Epithelial cell of proximal tubule (primary cell): ENCODE measurements at places on chromosomes 4 and X. TPM values are rescaled to one million over a fixed set of nuclear protein-coding genes. Genes with fewer than 3 reads are reported as not detected.

MAGEB2 gene
- total RNA-seq: not detected in 2 replicates

RPS3A gene
- 3,250 and 3,667 TPM in 2 replicates for total RNA-seq

CT47B1 gene
- total RNA-seq: not detected in 2 replicates

FGF5 gene
- 2.3 and 5.8 TPM in 2 replicates for total RNA-seq

NSUN7 gene
- total RNA-seq: 3.3 and 4.6 TPM in 2 replicates

KCNIP4 gene
- 0.17 and 0.80 TPM in 2 replicates for total RNA-seq

KIF4A gene
- 26.8 and 28.6 TPM in 2 replicates for total RNA-seq

DKK2 gene
- 0.40 and 0.94 TPM in 2 replicates for total RNA-seq

MGAT4D gene
- total RNA-seq: not detected in 2 replicates

NCBP2L gene
- not detected in 2 replicates for total RNA-seq

GAGE12J gene
- total RNA-seq: not detected in 2 replicates

FAM184B gene
- total RNA-seq: 0.07 and 0.17 TPM in 2 replicates

OPRPN gene
- not detected in 2 replicates for total RNA-seq

- DNase-seq: no peak
Measured at GRCh38 chrX:54894159-54894558, 26.5 kb upstream of the TRO start.

- DNase-seq: no peak
Measured at GRCh38 chrX:37348231-37348970, 763 bp upstream of the PRRG1 start.

GRCh38 chr4:76651616-76652015 is 216.6 kb downstream of the SHROOM3 start:
- no peak for DNase-seq

- no peak for DNase-seq
Measured at GRCh38 chr4:87886083-87886482, 53.3 kb downstream of the MEPE start.

GRCh38 chr4:150126864-150127203 is 48.6 kb downstream of the DCLK2 start:
- DNase-seq: no peak

GRCh38 chr4:60579335-60579734 is 620.8 kb upstream of the ADGRL3 start:
- DNase-seq: no peak

GRCh38 chr4:75457365-75457764 is 56.8 kb downstream of the RCHY1 start:
- no peak for DNase-seq

GRCh38 chr4:138405934-138406567 is 163.9 kb upstream of the SLC7A11 start:
- no peak for DNase-seq

GRCh38 chr4:112664611-112665010 is 27.7 kb downstream of the LARP7 start:
- DNase-seq: no peak

DNA sequence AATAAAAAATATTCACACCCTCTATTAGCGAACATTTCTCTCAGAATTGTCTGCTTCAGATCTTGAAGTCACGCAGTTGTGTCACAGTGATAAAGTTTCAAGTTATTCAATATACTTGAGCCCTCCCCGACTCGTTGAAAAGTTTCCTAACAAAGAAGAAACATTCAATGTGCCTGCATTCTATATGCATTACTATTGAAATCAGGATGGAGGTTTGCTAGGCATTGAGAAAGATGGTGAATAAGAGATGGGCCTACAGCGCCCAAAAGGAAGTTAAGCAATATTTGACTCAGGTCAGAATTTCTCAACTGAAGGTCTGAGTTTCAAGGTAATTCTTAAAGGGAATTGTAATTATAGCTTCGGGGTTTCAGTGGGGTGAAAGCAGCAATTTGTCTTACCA is 6.1 kb downstream of the TCEANC start:
- no peak for DNase-seq

GRCh38 chr4:7377223-7377865 is 57.4 kb downstream of the PSAPL1 start:
- no peak for DNase-seq

- DNase-seq: no peak
Measured at GRCh38 chr4:1684506-1685234, 557 bp upstream of the FAM53A start.

DNA sequence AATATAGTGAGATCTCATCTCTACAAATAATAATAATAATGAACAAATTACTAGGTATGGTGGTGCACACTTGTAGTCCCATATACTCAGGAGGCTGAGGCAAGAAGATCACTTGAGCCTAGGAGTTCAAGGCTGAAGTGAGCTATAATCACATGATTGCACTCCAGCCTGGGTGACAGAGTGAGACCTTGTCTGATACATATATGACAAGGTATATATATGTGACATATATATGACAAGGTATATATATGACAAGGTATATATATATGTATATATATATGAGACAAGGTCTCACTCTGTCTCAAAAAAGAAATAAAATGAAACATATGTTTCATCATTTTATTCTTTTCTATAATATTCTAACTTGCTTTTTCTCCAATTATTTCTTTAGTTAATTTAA is 278.1 kb upstream of the TET2 start:
- no peak for DNase-seq

GRCh38 chrX:113959912-113960626 is 623.8 kb upstream of the HTR2C start:
- no peak for DNase-seq

DNA sequence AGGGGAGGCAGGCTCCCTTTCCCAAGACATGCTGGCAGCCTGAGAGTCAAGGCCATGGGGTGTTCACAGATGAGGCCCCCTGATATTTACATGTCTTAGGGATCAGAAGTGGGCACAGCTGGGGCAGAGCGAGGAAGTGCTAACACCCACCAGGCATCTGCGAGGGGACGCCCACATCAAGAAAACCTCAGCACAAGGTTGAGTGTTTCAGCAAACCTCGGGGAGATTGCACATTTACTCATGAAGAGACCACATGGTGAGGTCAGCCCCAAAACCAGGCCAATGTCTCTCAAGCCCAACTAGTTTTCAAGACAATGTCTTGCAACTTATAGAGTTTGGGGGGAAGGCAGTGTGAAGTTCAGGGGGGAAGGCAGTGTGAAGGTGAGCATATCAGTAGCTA is 55.2 kb downstream of the CLNK start:
- no peak for DNase-seq

DNA sequence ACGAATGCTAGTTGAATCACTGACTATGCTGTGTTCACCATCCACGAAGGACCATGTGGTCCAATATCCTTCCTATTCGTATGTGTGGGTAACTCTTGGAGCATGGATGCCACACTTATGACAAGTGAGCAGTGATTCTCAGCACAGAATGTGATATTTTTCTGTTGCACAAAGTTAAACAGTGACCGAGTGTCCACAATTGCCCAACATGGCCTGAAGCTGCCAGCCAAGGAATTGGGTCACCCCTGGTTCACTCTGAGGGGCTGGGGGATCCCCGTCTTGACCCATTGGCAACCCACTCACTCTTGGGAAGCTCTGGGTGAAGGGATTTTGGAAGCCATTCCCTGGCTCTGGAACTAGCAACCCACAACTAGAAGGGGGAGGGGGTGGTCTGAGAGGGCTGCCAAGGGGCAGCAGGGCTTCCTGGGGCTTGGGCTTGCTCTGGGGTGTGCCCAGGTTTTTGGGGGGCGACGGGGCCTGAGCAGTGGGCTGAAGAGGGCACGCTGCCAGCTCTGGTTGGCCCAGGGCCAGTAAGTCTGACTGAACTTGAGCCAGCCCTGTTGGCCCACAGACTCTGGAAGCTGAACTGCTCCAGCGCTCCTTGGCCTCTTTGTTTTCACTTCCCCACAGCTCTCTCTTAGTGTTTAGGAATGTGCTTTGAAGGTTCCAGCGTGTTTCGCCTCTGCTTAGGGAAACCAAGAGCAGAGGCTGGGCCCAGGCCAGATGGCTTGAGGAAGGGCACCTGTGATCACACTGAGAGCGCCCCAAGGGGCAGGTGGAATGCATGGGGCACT is 43.1 kb upstream of the BCOR start:
- DNase-seq: peak; percentile 73

DNA sequence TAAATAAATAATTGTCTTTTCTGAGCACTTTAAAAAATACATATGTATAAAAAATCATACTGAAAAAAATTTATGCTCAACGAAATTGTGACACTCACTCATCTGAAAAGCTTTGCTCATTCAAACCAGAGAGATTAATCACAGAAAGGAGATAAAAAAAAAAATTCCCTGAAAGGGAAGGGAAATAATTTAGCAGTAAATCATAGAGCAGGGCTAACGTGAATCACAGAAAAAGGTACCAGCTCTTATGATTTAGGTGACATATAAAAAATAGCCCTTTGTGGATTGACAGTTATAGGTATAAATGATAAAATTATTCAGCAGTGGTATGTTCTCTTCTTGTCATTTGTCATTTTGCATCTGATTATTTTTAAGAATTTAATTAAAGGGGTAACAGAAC is 552.7 kb upstream of the TENM3 start:
- DNase-seq: no peak

- no peak for DNase-seq
Measured at GRCh38 chr4:16583764-16584163, 314.7 kb downstream of the LDB2 start.

DNA sequence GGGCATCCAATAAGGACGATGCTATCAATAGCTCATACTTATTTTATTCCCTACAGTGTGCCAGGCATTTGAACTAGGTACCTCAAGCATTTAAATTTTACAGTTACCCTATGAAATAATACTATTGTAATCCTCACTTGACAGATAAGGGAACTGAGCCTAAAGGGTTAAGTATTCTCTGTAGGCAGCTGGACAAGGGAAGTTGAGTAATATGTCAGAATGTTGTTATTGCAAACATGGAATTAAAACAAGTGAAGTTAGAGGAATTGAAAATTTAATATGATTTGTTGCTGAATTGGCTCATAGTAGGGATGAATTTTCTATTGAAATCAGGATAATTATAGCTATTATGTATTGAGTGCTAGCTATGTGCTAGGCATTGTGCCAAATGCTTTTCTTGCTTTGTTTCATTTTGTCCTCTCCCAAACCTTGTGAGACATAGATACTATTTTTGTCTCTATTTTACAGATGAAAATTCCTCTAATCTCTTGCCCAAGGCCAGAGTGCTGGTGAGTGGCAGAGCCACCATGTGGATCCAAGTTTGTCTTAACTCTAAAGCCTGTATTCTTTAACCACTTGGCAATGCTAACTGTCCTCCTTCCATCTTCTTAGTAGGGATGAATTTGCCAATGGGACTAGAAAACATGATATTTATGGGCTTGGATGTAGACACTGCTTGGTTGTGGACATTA is 58.1 kb downstream of the TMEM164 start:
- no peak for DNase-seq

DNA sequence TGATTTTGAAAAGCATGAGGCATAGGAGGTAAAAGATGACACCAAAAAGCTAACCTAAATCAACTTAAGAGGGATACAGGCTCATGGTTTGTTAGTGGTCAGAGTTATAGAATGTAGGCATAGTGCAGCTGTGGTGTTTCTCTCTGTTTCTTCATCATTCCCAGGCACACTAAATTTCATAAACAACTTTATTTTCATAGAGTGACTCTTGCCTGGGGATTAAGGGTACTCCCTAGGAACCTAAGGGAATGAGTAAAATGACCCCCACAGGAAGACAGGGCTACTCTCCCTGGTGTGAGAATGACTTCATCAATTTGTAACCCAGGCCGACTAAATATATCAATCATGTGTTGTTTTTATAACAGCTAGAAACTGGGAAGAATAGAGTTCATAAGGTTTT is 11.1 kb downstream of the FABP2 start:
- DNase-seq: no peak

- no peak for DNase-seq
Measured at GRCh38 chr4:8662776-8663175, 70.2 kb downstream of the CPZ start.

GRCh38 chrX:30653415-30654131 is at the start of gene GK:
TSS of gene GK (plus strand) at chrX:30653423. CDS start at chrX:30653538, 115 bp downstream.
- no peak for DNase-seq

DNA sequence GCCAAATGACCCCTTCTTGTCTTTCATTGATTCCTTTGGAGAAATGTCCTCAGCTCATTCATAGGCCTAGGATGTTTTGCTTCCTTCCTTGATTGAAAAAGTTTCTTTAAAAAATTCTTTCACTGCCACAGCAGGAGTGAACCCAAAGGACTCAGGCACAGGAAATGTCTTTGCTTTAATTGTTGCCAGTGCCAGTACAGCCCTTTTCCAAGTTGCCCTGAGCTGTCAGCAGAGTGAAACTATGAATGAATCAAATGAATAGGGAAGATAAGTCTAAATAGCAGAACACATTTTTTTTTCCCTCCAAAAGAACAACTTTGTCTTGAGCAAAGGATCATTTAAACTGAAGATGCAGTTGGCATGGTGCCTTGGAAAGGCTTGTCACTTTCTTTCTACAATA is 63.8 kb upstream of the SLC4A4 start:
- DNase-seq: no peak

DNA sequence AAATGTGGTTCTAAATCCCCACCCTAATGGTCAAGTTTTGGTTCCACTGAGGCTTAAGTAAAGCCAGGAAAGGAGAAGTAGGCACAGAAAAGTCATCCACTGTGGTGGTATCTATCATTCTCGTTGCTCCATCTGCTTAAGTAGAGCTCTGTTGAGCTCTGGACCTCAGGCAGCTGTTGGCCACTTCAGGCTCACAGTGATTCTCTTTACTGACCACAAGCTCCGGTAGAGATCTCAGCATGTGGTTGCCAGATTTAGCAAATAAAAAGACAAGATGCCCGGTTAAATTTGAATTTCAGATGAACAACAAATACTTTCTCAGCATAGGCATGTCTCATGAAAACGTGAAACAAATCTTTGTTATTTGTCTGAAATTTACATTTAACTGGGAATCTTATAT is 132.3 kb upstream of the PTCHD1 start:
- no peak for DNase-seq

DNA sequence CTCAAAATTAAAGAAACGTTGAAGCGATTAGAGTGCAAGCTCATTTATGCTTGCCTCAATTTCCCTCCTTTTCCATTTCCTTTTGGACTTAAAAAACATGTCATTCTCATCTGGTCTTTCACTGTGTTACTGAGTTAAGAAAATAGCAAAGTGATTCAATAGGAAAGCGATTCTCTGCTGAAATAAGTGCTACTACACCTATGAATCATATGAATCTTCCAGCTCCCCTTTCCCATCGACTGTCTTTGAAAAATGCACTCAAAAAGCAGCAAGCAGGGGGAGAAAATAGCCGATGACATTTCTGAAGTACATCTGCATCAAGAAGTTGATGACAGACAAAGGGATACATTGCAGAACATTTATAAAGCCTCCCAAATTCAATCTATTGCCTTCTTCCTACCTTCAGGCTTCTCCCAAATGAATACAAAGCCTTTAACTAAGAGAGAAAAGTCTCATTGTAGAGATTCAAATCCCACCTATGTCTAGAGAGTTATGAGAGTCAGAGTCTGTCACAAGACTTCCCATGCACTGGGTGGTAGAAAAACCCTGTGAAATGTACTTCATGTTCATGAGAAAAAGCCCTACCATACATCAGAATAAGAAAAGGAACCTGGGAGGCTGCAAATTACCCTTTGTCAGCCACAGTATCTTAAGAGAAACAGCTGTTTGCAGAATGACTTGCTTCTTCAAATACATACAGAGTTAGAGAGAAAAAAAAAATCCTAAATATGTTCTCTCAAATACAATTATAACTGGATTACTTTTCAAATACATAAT is 78.9 kb downstream of the MBNL3 start:
- DNase-seq: no peak

GRCh38 chr4:1080961-1081688 is 32.2 kb downstream of the RNF212 start:
- peak; percentile 19 for DNase-seq
